ENCODE measurements at places on chromosomes 3 and 15.

DNA sequence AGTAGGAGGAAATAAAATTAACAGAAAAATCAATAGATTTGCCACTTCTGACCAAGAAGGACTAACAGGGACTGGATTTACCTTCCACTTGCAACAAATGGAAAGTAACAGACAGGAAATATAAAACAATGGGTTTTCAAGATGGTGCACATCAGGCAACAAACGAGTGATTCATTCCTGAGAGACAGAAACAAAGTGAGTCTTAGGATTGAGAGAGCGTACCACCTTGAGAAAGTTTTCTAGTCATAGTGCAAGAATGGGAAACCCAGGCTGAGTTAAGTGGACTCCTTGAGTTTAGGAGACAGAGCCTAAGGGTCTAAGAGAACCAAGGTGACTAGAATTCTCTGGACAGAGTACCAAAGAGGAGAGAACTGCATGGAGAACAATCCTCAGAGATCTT is 101.7 kb downstream of the PPP2R3A start:
- no peak for DNase-seq

GRCh38 chr3:18825665-18826064 is 322.6 kb upstream of the KCNH8 start:
- DNase-seq, result no peak

- no peak for DNase-seq
These were observed 6.2 kb upstream of the BDH1 start for GRCh38 chr3:197561926-197562325.

DNA sequence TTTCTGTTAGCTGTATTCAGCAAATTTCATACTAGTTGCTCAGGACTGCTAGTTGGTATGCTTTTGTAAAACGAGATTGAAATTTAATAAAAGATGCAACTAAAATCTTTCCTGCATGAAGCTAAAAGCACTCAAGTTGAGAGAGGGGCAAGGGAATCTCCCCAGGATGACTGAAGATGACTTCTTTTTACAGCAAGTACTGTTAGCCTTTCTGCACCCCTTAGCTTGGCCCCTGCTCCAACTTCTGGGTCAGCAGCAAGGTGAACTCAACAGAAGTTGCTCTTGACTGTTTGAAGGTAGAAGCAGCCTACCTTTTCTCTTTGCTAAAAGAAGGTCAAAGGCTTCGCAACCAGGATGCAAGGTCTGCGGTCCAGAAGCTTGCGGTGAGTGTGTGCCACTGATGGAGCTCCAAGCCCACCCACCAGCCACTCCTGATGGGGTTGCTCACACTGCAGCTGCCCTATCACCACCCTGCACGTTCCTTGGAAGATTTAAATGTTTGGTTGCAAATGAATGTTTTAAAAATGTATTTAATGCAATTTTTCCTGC is 32.5 kb downstream of the NME9 start:
- no peak for DNase-seq

DNA sequence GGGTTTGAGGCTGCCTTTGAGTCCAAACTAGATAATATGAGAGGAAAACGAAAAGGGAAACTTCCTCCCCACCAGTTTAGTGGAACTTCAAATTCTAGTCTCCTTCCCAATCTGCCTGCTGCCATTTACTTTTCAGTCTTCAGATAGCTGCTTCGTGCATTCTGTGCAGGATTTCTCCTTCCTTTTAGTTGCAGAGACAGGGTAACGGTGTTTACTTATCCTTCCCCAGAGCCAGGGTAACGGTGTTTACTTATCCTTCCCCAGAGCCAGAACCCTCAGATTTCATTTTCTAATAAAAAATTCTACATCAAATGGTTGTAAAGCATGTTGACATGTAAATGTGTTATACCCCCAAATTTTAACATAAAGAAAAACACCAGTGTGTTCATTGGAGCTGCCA is 282.6 kb downstream of the VPS13C start:
- no peak for DNase-seq

DNA sequence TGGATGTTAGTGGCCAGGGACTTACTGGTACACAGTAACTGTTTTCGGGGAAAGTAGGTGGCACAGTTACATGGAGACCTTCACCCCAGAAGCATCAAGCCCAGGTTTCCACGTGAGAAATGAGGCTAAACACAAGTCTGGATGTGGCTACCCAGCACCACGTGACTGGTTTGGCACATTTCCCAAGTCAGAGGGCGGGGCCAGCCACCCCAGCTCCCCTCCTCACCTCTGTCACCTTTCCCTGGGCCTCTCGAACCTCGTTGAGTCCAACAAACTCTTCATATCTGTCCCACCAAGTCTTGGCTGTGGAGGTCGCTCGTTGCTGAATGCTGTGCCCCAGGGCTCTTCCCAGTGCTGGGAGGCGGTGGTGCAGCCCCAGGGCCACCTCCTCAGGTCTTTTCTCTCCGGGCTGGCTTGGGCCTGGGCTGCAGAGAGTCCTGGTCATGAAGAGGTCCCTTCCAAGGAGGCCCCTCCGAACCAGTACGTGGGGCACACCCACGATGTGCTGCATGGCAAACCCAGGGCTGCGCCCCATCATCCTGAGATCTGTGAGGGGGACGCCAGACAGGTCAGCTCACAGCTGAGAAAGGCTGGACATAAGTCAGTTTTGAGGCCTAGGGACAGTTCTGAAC is 4.8 kb upstream of the PLXNB1 start:
- no peak for DNase-seq

- DNase-seq, result no peak
These were observed 144.1 kb upstream of the PEX5L start for GRCh38 chr3:180180795-180181194.

GRCh38 chr15:22240403-22240802 is 160.1 kb downstream of the OR4M2 start:
- DNase-seq, result no peak

DNA sequence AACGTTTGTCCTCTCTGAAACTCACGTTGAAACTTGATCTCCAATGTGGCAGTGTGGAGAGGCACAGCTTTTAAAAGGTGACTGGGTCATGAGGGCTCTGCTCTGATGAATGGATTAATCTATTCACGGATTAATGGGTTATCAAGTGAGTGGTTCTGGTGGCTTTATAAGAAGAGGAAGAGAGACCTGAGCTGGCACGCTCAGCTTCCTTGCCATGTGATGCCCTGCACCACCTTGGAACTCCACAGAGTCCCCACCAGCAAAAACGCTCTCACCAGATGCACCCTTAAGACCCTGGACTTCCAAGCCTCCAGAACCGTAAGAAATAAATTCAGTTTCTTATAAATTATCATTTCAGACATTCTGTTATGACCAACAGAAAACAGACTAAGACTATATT is 2.6 kb downstream of the PPP1R2 start:
- no peak for DNase-seq

- no peak for DNase-seq
These were observed 51.2 kb downstream of the IL20RB start for GRCh38 chr3:137008976-137009375.

DNA sequence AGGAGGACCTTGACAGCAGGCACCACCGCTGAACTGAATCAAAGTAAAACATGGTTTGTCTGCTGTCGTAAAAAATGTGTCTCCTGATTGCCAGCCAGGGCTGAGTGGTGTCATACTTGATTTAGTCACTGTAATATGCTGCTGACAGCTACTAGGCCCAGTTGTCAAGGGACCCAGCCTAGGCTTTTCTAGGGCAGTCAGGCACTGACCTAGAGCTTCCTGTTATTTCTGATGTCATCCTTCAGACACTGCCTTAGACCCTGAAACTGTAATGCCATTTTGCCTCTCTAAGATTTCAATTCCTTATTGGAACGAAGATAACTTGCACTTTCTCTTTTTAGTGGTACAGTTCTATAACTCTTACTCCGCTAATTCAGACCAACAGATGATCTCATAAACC is 2.6 kb upstream of the MRPL3 start:
- no peak for DNase-seq

DNA sequence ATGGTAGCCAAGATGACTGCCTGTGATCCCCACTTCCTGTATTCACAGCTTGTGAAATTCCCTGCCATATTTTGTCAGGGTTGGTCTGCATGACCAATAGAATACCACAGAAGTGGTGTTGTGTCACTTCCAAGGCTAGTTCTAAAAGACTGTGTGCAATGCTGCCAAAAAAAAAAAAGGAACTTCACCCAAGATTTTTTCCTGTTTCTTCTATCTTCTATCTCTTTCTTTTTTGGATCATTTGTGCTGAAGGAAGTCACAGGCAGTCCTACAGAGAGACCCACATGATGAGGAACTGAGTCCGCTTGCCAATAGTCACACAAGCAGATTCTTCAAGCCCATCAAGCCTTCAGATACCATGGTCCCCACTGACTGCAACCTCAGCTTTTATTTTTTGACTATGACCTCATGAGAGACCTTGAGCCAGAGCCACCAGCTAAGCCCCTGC is 18.1 kb upstream of the RAF1 start:
- no peak for DNase-seq

GRCh38 chr3:169044331-169045113 is 619.0 kb downstream of the MECOM start:
- DNase-seq, result peak; percentile 16

- DNase-seq, result no peak
These were observed 9.4 kb downstream of the ATP11B start for GRCh38 chr3:182802413-182803390.

All from HFF-Myc (cell line).